CD4-positive, alpha-beta T cell treated with Interleukin-2 at 100 ng/mL for 4 hours (primary cell): ENCODE measurements at places on chromosomes 1 and 21.
A peak's percentile ranks its signal among the peaks of the same experiment; 100 is the strongest.

DNA sequence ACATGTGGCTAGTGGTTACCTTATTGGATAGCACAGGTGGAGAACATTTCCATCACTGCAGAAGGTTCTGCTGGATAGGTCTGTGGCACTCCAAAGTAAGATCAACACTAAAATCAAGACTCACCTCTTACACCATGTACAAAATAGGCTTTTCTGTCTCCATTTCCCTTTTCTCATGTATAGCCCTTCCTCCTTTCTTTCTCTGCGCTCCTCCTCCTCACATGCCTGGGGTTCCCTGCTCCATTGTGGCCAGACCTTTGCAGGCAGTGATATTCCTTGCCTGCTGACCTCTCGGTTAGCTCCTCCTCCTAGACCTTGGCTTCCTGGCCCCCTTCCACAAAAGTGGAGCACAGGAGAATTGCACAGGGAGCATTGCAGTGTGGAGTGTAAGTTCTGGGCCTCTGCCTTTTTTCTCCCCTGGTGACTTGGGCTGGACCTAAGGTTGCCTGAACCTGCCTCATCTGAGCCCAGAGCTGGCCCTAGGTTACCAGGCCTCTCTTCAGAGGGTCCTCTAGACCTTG lies 33.2 kb upstream of the RBM15 start:
- DNase-seq: no peak

GRCh38 chr1:202276920-202277319 lies 64.8 kb downstream of the UBE2T start:
- DNase-seq: no peak

GRCh38 chr1:163295949-163296348 lies 25.8 kb upstream of the NUF2 start:
- DNase-seq: no peak

- DNase-seq: no peak
Measured at GRCh38 chr21:45353200-45353599, 51.8 kb upstream of the COL18A1 start.

DNA sequence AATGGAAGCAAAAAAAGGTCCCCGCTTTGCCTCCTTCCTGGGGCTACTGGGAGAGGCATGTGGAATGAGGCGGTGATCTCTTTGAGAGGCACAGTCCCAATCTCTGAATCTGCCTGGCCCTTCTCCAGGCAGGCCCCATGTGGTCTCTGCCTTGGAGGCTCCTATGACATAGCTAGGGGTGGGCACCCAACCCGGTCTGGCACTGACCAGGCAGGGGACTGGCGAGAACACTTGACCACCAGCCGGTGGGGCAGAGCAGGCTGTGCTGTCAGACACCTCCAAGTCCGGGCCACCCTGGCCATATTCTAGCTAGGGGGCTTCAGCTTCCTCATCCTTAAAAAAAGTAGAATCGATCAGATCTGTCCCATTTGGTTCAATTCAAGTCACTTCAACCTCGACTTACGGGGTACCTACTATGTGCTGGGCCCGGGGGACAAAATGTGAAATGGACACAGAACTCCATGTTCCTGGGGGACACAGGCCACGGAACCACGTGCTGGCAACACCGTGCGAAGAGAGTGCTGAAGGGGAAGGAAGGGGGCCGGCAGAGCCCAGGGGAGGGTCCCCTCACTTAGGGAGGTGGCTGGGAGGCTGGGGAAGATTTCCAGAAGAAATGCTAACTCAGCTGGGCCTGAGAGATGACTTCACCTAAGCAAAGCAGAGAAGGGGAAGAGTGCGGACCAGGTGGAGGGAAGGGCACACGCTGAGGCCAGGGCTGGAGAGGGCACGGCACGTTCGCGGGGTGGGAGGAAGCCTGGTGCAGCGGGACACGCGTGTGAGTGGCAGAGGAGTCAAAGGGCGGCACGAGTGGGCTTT lies 33.3 kb downstream of the HSPG2 start:
- DNase-seq: no peak

GRCh38 chr1:89607586-89608318 lies 25.2 kb upstream of the LRRC8C start:
- no peak for DNase-seq

DNA sequence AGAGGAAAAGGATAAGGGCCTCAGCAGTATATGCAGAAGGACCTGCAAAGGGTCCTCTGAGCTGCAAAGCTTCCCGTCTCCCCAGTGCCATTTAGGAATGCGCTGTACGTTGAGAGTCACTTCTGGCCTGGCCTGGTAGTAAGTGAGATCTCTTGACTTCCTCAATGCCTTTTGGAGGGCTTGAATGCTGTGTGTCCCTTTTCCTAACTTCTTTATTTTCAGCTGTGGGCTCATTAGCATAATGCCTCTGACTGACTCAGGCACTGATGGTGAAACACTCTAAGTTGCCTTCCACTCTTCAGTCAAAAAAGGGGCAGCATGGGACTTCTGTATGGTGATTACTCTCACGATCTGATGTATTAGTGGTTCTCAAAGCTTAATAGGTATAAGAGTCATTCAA lies 49.9 kb downstream of the XCL1 start:
- peak; percentile 4 for DNase-seq

DNA sequence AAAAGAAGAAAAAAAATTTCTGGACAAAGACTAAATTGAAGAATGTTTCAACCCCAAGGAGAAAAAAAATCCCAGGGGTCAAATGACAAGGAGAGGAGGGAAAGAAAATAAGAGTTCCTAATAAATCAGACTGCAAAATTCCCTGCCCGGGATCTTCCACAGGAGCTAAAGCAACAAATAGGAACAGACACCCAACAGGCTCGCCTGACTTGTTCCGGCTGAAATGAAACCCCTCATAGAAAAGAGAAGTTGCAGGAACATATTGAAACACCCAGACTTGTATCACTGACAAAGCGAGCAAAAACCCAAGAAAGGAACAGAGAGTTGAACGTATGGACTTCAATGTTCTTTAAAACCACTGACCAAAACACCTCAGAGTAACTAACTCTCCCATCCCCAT lies 123.0 kb downstream of the TIAM1 start:
- DNase-seq: no peak

DNA sequence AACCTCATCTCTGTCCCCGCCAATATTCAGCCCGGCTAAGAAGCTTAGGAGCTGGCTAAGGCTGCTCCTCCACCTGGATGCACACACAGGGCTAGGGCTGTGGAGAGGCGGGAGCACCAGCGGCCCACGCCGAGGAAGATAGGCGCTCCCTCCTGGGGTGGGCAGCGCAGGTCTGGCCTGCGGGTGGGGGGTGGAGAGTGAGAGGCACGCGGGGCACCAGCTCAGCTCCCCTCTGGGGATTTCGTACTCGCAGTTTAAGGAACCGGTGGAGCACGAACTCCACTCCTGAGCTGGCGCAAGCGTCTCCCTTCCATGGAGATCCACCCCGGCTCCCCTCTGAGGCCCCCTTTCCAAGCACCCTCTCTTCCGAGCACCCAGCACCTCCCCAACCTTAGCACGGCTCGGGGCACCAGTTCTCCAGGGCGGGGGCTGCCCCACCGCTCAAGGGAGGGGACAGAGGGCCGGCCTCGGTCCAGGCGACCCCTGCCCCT lies 433 bp upstream of the KAZN start:
- no peak for DNase-seq

DNA sequence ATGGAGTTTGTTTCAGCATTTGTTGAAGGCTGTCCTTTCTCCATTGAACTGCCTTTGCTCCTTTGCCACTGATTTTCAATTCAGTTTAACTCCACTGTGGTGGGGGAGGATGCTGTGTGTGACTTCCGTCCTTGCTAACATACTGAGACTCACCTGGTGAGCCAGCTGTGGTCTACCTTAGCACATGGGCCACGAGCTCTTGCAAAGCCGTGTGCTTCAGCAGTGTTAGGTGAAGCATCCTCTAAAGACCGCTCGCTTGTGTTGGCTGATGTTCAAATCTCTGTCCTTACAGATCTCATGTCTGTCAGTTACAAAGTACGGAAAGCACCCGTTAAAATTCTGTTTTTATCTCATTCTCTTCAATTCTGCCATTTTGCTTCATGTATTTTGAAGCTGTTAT lies 3.6 kb upstream of the SPATC1L start:
- no peak for DNase-seq

DNA sequence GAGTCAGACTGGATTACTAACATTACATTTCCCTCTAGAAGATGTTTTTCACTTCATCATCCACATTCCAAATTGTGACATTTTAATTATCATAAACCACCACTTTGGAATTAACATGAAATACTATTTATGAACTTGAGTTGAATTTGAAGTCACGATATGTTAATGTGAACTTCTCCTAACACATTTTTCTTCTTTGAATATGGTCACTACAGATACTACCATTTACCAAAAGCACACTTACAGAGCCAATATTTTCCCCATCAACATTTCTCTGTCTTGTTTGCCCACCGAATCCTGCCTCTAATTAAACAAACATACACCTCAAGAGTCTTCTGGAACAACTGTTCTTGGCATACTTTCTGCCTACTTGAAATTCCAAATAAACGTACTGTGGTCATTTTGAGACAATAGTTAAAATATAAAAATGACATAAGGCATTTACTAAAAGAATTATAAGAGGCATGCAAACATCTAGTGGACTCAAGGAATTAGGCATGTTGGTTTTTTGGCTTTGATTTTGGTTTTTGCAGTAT lies 177.4 kb downstream of the AKT3 start:
- no peak for DNase-seq

DNA sequence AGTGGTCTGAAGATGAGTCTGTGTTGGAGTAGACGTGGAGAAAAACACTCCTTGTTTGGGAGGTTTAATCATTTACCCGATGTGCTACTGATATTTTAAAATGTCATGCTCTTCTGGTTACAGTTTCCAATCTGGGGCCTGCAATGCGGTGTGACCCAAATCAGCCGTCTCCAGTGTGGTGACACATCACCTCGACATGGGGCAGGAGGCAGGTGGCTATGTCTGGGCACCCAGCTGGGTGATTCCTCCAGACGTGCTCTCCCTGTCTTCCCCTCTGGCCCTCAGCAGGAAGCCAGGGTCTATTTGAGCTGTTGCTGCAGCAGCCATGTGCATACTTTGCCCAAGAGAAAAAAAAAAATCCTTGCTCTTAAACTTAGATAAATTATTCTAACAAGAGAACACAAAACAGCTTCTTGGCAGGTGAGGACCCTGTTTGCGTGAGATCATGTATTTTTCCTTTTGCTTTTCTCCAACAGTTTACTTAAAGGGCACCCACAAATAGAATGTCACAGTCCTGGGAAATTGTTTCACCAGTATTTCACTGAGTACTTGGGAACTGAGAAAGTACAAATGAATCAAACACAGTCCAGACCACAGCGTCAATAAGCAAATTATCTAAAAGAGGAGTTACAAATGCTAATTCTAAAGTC lies 38.9 kb upstream of the MAP10 start:
- DNase-seq: no peak

DNA sequence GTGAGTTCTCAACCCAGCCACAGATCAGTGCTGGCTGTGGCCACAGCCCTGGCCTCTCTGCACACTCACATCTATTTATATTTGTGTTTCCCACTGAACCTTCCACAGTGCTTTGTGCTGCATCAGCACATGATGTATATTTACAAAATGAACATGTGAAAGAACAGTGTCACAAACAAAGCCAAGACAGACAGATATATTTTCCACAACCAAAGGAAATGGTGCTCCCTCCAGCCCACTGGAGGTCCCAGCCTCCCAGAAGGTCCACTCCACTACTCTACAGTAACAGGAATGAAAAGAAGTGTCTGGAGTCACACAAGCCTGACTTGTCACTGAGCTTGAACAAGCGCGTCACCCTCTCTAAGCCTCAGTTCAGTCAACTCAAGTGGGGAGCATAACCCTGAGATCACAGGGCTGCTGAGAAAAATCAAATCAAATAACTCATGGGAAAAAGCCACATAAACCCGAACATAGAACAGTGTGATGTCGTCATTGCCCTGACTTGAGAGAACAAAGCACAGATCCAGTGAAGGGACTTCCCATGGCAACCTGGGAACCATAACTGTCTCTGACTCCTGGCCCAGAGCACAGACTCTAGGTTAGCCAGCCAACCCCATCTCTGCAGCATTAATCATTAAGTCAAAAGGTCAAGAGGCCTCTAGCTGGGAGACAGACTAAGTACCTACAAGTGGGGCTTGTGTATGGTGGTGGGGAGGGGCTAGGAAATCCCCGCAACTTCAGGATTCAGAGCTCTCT lies 121.2 kb downstream of the TRABD2B start:
- no peak for DNase-seq
